ENCODE measurements at places on chromosomes 12 and 14.
A peak's percentile ranks its signal among the peaks of the same experiment; 100 is the strongest.

- no peak for DNase-seq
Observed at GRCh38 chr14:60175255-60175902, 10.2 kb upstream of the DHRS7 start.

GRCh38 chr14:43983721-43984120 is 523.4 kb downstream of the FSCB start:
- no peak for DNase-seq

DNA sequence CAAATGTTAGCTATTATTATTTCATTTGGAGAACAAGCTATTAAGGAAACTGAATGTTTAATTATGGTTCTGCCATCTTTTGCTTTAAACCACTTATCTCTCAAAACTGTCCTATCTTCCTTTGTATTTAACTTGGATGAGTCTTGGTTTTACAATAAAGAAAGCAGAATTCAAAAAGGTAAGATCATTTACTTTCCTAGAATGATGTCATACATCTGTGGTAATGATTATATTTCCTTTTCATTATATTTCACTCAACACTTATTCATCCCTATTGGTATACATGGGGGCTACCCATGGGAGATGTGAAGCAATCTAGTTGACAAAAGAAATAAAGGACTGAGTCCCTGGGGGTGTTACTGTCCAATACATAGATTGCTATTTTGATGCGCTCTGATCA is 456.7 kb downstream of the ZFP36L1 start:
- no peak for DNase-seq

DNA sequence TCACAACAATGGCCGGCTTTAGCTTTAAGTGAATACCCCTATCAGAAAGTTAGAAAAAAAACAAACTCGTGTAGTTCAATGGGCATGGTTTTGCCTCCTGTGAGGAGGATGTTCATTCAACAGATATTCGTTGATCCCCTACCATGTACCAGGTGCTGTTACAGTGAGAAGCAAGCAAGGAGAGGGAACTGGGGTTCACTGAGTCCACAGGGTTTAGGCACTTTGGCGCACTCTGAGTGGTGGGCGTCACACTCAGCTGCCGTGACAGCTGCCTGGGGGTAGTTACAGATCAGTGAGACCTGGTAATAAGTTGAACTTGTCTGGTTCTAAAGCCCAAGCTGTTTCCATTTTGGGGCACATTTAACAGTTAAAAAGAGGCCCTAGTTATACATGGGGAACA is 74.2 kb downstream of the PAPOLA start:
- no peak for DNase-seq

DNA sequence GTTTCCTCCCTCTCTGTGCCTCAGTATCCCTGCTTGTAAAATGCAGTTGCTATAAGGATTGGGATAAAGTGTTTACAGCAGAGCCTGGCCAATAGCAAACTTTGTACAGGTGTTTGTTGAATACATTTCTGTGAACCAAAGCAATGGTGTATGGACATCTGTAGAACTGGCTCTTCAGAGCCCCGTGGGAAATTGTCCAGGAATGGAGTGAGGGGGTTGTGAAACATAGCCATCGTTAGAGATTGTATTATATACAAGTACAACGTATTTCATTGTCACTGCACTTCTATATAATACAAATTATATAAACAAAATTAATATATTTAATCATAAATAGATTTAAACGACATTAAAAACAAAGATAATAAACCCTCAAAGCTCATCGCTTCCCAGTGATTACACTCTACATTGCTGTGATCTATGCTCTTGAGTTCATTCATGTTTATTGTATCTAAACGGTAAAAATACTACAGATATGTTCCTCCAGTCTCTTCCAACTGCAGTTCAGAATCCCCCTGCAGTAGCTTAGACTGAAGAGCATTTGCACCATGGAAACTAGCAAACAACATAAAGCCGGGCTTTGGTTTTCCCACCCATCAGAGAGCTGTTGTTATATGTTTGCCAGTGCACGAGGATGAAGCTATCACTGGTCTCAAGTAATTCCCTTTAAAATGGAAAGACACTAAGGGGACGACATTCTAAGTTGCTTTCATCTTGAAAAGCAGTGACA is 216.7 kb downstream of the TMEM132C start:
- DNase-seq = no peak

GRCh38 chr14:58737511-58737910 is 99.7 kb downstream of the DACT1 start:
- no peak for DNase-seq

DNA sequence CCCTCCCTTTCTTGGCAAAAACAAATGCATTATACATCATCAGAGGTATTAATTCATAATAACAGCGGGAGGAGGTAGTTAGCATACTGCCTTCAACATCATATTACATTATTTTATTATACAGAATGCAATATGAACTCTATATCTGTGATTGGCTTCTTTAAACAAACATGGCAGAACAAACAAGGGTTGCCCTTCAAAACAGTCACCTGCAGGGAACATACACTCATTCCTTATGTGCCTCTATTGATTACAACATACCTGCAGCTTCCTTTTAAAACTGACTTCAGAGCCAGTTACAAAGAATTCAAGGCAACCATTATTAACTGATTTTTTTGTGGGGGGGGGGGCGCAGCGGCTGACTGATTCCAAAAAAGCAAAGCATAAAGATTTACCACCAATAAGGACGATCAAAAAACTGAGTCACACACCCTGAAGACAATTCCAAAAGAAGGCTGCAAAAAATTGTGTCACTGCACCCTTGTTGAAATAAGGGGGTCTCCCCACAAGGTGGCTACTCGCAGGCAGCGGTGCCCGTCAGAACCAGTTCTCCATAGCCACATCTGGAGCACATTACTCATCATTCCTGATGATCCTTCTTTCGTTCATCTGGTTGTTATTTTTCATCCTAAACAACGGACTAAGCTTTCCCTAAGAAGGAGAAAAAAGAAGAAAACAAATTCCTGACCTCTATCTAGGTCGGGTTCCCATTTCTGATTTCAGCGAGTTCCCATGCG is 51.8 kb downstream of the SMUG1 start:
- DNase-seq = no peak

- no peak for DNase-seq
Observed at GRCh38 chr14:56844406-56845002, 34.2 kb upstream of the OTX2 start.

DNA sequence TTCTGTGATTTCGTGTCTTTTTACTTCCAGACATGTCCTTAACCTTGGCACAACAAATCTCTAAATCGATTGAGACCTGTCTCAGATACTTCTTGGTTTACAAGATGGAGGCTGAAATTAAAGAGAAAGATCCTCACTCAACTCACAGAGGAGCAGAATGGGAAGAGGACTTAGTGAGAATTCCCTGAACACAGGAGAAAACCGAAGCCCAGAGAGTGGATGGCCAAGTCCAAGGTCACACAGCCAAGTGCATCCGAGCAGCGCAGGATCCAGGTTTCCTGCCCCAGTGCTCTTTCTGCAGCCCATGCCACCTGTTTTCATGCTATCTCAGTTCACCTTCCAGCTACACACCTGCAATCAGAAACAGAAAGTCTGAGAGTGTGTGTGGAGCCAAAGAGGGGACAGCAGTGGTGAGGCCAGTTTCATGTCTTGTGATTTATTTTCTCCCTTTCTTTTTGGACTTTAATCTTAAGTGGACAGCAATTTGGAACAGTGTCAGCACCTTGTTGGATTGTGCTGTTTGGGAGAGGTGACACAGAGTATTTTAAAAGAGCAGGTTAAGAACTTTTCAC is 22.9 kb upstream of the TCL1B start:
- DNase-seq = no peak

GRCh38 chr12:6340032-6340638 is 1.7 kb downstream of the TNFRSF1A start:
- no peak for DNase-seq

DNA sequence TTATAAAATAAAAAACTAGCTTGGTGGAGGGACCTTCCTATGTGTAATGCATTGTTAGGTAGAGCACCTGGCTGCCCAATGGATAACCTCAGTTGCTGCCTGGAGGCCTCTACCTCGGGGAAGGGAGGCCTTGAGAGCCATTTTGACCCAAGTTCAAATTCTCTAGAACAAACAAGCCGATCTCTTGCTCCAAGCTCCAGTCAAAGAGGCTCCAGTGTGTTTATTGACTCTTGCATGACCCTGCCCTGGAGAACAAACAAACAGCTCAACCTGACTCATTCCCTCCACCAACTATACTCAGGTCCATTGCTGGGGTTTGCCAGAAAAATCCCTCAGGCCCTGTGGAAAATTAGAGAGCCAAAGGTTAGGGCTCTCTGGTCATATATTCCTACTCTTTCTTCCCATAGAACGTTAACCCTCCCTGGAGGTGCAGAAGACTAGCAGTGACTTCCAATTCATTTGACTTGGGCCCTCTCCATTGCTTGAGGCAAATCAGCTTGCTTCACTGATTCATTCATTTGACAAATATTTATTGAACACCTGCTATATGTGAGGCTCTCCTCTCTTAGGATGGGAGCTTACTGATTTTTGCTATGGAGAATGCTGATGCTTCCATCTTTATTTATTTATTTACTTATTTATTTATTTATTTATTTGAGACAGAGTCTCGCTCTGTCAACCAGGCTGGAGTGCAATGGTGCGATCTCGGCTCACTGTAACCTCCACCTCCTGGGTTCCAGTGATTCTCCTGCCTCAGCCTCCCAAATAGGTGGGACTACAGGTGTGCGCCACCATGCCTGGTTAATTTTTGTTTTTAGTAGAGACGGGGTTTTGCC is 73.7 kb upstream of the CISTR start:
- DNase-seq = no peak

DNA sequence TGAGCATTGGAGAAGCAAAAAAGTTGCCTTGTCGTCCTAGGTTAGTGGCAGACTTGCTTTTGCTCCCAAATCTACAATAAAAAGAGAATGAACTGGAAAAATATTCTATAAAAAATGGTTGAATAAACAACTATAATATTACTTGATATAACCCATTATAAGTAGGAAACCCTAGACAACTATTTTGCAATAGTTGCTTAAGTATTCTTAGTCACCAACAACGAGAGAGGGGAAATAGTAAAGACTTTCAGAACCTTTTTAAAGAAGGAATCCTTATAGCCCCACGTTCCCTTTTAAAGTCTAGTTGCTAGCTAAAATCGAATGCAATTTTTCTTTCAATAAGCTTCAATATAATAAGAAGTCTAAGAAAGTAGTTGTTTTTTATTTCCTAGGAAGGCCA is 17.5 kb downstream of the AQP6 start:
- no peak for DNase-seq

- DNase-seq = no peak
Observed at GRCh38 chr14:43692706-43693105, 814.4 kb downstream of the FSCB start.

GRCh38 chr12:99131751-99132199 is 486.7 kb downstream of the APAF1 start:
- DNase-seq = peak; percentile 17

- peak; percentile 88 for DNase-seq
Observed at GRCh38 chr12:57904848-57905811, 36.2 kb upstream of the ATP23 start.

DNA sequence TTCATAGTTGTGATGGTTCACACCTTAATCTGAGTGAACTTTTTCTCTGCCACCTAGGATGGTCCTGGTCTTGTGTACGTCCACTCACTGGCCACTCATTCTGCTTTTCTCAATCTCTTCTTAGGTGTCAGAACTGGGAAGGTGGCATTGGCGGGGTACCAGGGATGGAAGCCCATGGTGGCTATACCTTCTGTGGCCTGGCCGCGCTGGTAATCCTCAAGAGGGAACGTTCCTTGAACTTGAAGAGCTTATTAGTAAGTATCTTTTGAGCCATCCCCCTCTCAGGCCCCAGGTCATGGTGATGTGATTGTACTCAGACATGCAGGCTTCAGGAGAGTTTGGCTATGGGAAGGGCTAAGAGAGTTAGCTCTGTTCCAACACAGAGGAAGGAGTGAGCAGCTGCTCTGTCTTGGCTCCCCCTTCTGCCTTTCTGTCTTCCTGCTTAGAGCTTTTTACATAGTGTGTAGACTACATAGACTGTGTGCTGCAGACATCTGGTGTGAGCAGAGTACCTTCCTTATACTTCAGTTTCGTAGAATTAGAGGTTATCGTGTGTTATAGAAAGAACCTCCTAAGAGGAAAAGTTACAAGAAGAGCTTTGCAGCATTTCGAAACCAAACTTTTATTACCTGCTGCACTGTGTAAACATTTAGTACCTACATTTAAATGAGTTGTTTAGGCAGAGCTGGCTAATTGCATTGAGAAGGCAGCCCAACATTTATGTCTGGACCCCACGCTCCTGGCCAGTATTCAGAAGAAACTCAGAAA is 54.2 kb downstream of the FNTB start:
- no peak for DNase-seq

GRCh38 chr12:10249690-10250455 is 37.2 kb downstream of the GABARAPL1 start:
- DNase-seq = peak; percentile 32

DNA sequence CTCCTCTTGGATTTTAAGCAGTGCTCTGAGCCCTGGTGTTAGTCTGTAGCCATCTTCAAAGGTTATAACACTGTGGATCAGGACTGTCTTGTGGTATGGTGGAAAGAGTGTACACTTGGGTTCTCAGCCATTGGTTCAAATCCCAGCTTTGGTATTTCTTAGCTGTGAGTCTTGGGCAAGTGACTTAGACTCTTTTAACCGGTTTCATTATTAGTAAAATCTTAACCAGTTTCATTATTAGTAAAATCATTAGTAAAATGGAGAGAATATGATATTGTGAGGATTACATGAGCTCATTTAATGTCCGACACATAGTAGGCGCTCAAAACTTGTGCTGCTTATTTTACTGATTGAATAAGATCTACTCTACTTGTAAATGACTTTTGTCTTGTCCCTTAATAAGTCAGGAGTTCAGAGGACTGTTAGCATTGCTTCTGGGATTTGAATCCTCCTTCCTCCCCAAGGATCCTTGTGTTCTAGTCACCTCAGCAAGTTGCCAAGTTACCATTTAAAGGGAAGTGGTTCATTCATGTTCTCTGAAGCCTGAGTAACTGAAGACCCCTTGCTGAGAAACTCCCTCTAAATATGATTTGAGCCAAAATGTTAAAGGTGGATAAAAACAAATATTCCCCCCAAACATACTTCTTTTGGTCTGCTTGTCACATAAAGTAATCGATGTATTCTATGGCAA is 12.4 kb downstream of the TTLL5 start:
- DNase-seq = no peak

DNA sequence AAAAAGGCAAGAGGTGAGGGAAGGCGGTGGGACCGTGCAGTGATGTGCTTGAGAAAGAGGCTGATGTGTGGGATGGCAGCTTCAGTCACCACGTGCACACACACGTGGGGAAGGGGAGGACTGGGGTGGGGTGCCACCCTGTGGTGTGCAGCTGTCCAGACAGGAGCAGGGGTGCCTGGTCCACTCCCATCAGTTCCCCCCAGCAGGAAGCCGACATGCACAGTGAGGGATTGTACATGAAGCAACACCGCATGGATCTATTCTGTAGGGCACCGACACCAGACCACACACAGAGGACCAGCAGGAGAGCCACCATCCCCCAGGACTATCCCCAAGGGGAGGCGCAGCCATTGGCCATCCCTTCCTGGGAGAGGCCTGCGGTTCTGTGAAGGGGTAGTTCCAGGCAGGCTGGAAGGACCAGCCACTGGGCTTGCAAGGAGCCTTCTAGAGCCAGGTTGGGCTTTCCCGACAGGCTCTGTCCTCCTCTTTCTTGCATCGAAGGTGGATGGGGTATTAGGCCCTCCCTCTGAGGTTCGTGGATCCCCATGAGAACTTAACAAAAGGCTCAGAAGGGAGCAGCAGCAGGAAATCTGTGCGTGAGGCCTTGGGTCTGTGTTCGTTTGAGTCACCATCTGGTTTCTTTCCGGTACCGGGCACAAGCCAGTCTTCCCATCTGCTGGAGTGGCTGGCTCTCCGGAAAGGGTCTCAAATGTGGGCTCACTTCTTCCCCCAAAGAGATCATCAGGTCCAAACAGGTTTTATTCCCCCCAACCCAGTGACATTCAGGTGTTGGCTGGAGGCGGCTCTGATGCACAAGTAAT is 59.8 kb downstream of the PLEKHG3 start:
- no peak for DNase-seq

All from CD4-positive, alpha-beta T cell treated with Interleukin-4 for 1 hour (primary cell).